ENCODE measurements at places on chromosomes 13 and 19. TPM values are rescaled to one million over a fixed set of nuclear protein-coding genes. Genes with fewer than 3 reads are reported as not detected.

KLK2 gene
- not detected for total RNA-seq

MISP3 gene
- 1.3 TPM for total RNA-seq

SPART gene
- total RNA-seq, result 117 TPM

NANOS3 gene
- total RNA-seq, result 1.1 TPM

RASAL3 gene
- 1.7 TPM for total RNA-seq

DNA sequence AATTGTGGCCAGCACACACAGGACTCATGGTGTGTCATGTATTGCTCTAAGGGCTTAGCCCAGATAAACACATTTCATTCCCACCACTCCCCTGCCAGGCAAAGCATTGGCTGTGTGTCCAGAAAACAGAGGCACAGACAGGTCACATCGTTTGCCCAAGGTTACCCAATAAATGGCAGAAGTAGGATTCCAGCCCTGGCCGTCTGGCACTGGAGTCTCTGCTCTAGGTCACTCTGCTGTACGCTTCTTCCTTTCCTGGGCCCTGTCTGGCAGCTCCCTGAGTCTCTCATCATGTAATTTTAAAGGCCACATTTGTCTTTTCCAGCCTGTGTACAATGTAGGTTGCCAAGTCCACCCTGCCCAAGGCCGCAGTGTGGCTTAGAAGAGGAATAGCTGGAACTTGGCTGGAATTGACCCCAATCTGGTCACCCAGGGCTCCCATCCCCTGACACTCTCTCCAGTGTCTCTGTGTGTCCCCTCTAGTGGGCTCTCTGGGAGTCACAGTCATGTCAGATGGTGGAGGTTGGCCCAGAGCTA is 264.5 kb upstream of the TSHZ3 start:
- H3K4me1 ChIP-seq, result peaks cover 3% of the 10 kb centered on the region
- no peaks in the 10 kb centered on the region for H3K27me3 ChIP-seq
- no peak overlapping the region for H3K27ac ChIP-seq
- peak; percentile 25 for DNase-seq
- no peak overlapping the region for H3K4me3 ChIP-seq

- H3K4me1 ChIP-seq, result peaks cover 6% of the 10 kb centered on the region
- no peak overlapping the region for H3K27ac ChIP-seq
- H3K4me3 ChIP-seq, result no peak overlapping the region
- H3K27me3 ChIP-seq, result no peaks in the 10 kb centered on the region
- H3K36me3 ChIP-seq, result no peaks in the 10 kb centered on the region
These were observed 12.3 kb upstream of the BSG start for GRCh38 chr19:560121-560520.

GRCh38 chr13:101576977-101577376 is 124.5 kb downstream of the ITGBL1 start:
- no peaks in the 10 kb centered on the region for H3K27me3 ChIP-seq
- no peak for DNase-seq
- no peaks in the 10 kb centered on the region for H3K4me1 ChIP-seq
- no peaks in the 10 kb centered on the region for H3K36me3 ChIP-seq
- H3K27ac ChIP-seq, result no peak overlapping the region

DNA sequence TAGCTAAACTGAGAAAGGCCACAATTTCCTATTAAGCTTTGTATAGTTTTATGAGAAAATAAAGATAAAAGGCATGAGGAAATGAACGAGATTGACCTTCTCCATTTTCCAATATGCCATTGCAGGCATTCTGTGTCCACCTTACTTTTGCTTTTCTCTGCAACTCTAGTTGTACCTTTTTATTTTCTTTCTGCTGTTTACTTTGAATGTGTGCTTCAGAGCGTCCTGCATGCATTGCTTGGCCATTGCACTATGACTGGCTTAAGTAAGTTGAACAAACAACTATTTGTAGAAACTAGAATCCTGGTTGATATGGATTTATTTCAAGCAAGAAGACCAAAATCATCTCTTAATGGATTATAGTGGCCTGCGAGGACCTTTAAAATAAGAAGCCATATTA is 510.3 kb downstream of the GPC6 start:
- H3K27ac ChIP-seq, result no peak overlapping the region
- no peak for DNase-seq
- no peak overlapping the region for H3K4me3 ChIP-seq
- peaks cover 3% of the 10 kb centered on the region for H3K4me1 ChIP-seq
- H3K36me3 ChIP-seq, result no peaks in the 10 kb centered on the region

DNA sequence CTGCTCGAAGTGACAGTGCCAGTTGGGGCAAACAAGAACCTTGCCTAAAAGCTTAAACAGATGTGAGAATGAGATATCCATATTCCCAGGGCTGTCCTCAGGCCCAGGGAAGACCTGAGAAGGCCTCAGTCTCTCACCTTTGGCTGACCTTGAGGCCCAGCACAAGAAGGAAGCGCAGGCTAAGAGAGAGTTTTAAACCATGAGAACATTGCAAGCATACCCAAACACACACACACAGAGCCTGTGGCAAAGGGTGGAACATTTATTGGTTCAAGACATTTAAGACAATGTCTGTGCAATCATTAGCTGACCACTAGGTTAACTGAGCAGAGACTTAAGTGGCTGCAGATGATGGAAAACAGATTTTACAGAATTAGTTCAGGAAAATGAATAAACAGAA is 248.2 kb downstream of the NBEA start:
- H3K4me1 ChIP-seq, result no peaks in the 10 kb centered on the region
- no peaks in the 10 kb centered on the region for H3K36me3 ChIP-seq
- no peak for DNase-seq
- no peak overlapping the region for H3K4me3 ChIP-seq
- H3K27ac ChIP-seq, result no peak overlapping the region
- H3K27me3 ChIP-seq, result no peaks in the 10 kb centered on the region

DNA sequence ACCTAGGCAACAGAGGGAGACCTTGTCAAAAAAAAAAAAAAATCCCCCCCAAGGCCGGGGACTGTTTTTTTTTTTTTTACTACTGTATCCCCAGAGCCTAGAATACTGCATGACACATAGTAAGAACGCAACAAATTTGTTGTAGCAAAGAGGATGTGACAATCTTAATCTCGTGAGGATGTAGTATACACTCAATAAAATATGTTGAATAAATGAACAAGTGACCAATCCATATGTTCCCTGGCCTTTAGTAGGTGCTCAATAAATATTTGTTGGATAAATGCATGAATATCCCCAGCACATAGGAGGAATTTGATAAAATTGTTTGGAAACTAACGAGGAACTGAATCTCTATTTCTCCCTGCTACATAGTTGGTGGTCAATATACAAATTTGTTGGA is 75.7 kb downstream of the MAP4K1 start:
- H3K27me3 ChIP-seq, result no peaks in the 10 kb centered on the region
- no peak for DNase-seq

GRCh38 chr13:52780092-52780491 is 40.5 kb upstream of the CNMD start:
- no peaks in the 10 kb centered on the region for H3K36me3 ChIP-seq
- H3K27me3 ChIP-seq, result no peaks in the 10 kb centered on the region
- DNase-seq, result no peak
- H3K4me1 ChIP-seq, result no peaks in the 10 kb centered on the region

DNA sequence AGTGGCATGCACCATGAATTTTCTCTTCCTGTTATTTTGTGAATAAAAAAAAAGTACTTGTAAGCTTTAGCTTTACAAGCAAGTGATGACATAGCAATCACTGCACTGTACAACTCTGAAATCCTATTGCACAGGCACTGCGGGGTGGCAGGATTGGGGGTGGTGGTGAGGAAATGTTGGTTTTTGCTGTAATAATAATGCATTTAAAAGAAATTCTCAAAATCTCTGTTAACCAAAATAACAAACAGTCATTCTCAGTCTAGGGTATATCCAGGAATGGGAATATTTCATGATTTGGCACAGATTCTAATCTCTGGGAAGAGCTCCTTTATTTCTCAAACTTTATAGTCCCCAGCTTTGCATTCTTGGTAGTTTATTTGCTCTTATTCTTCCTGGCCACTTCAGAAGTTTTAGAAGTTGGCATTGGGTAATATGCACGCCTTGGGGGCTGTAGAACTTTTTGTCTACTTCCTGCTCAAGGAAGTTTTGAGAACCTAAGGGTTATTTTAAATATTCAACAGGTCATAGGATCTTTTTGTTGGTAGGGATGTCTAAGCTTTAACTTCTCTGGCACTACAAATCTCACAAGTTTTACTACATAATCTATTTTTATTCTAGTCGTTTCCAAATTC is 353.0 kb upstream of the KLF12 start:
- no peaks in the 10 kb centered on the region for H3K4me1 ChIP-seq
- no peak overlapping the region for H3K27ac ChIP-seq
- H3K27me3 ChIP-seq, result no peaks in the 10 kb centered on the region
- DNase-seq, result no peak
- no peaks in the 10 kb centered on the region for H3K36me3 ChIP-seq
